ENCODE measurements at places on chromosomes 2 and 18.

DNA sequence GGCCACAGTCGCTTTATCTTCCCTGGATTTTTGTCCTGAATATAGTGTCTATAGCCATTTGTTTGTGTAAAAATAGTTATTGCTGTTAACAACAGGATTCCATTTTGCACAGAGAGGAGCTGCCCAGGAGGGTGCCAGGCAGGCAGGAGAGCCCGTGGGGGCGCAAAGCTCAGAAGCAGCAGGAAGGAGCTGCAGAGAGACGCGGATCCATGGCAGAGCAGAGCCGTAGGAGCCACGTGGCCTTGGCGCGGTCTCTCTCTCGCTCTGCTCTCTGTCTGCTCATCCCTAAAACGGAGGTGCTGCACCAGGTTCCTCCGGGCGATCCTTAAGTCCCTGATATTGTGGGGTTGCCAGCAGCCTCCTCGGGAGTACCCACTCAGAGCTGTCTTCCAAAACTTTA is 185.3 kb upstream of the MYT1L start:
- no peak for DNase-seq

DNA sequence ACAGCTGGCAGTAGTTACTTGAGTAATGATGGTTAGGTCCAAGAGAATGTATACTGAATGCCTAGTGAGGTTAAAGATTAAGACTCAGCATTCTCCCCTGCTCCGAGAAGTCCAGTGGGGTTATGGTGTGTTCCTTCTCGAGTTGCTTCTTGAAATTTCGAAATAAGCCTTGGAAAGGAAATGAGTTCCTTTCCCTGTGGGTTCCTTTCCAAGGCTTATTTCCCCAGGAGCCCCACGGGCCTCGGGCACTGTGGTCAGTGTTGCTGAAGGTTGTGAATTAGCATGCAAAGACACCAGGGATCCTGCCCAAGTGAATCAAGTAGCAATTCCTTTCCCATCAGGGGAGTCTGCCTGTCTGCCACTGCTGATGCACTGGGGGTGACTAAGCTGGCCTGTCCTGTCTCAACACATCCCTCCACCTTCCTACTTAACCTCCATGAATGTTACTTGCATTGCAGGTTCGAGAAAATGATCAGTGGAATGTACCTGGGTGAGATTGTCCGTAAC is 53.6 kb downstream of the HK2 start:
- no peak for DNase-seq

- peak; percentile 15 for DNase-seq
Observed at GRCh38 chr2:102801098-102801718, 39.4 kb downstream of the TMEM182 start.

GRCh38 chr18:31683106-31683505 is 1.3 kb downstream of the B4GALT6 start:
- no peak for DNase-seq

DNA sequence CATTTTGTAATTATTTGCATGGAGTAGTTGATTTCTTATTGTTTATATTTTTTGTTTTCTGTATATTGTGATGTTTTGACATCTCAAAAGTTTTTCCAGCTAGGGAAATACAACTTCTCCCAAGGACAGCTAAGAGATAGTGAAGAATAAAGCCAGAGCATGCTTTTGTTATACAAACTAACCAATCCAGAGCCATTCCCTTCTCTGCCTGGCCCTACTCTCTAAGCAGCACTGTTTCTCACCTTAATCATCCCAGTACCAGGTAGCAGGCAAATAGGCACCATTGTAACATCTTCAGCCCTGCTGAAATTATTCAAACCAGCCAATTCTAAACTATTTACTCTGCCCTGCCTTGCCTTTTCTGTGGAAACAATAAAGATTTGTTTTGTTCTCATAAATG is 1063.4 kb upstream of the CHAC2 start:
- DNase-seq: no peak
